ENCODE measurements at places on chromosomes 2 and 18. TPM values are rescaled to one million over a fixed set of nuclear protein-coding genes. Genes with fewer than 3 reads are reported as not detected.

DNA sequence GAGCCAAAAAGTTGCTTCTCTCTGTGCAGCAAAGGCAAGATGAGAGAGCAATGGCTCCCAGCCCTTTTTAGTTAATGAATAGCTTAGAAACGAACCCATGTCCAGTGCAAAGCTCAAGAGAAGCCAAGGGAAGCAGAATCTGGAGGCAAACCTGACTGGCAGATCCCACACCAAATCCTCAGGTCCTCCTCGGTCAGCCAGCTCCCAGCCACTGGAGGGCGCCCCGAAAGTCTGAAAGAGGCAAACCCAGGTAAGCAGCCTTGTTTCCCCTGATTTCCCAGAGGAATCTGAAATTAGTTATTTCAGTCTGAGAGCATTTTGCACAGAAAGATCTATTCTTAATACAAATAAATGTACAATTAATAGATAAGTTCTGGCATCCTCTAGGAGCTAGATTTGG, 71.3 kb upstream of the PID1 start:
- DNase-seq, result no peak

DNA sequence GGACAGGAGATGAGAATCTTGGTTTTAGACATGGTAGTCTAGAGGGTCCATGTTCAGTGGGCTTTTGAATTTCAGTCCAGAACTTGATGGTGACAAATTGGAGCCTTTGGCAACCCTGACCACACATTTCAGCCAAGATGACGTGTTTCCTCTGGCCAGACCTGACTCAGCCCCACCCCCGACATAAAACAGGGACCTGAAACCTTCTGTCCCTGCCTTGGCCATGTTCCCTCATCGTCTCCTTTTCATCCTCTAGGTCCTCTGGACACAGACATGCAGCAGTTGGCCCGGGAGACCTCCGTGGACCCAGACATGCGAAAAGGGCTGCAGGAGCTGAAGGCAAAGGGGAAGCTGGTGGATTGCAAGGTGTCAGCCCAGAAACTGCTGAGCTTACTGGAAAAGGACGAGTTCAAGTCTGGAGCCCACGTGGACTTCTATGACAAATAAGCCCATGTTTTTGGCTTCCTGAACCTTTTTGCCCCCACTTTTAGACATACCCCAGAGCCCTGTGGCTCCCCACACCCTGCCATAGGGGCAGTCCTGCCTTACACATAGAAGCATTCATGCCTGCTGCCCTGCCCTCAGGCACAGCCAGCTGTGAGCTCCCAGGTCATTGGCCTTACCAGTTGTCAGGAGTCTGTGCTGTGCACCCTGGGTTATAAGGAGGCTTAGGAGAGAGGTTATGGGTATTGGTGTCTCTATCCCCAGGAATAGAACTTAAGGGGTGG, 4.0 kb downstream of the SPR start:
- no peak for DNase-seq

Gene ITGA6
- total RNA-seq, result 5.7 TPM

Gene GALNT5
- total RNA-seq, result 30.0 TPM

GRCh38 chr18:8951491-8951890, 151.0 kb upstream of the NDUFV2 start:
- DNase-seq, result no peak

GRCh38 chr2:53939656-53940055, 31.1 kb downstream of the PSME4 start:
- no peak for DNase-seq

Gene VPS54
- 18.5 TPM for total RNA-seq

Gene SCN9A
- 30.1 TPM for total RNA-seq

GRCh38 chr2:29223257-29223656, 108.0 kb downstream of the CLIP4 start:
- no peak for DNase-seq

DNA sequence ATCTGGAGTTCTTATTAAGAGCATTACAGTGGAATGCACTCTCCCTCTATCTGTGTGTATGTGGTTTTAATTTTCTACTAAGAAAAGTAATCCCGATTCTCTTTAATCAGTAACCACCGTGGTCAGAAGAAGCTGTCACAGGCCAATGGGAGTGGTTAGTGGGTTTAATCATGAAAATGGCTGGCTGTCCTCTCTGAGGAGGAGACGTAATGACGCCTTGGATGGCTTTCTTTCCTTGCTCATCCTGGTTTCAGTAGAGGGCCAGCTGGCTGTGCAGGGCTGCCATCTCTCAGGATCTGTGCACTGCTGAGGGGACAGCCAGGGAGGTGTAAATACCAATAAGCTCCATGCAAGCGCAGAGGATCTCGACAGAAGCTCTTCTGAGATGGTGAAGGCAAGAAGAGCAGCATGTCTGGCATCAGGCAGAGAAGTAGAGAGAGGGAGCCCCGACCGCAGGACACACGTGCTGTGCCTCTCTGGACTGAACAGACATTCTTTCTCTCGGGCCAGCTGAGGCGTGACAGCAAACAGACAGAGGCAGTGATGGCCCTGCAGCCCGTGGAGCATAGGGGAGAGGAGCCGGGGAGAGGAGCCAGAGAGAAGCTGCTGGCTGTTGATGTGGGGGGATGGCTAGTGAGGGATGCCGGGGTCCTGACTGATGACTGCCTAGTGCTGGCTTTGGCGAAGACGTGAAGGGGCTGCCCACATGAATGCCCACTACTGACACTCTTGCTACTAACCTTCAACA, 65.1 kb upstream of the DAPL1 start:
- no peak for DNase-seq

Gene ABCB11
- total RNA-seq, result not detected

Gene DLGAP1
- total RNA-seq, result 6.0 TPM

Gene D2HGDH
- total RNA-seq, result 14.5 TPM

Gene MEP1B
- not detected for total RNA-seq

Gene IL36G
- total RNA-seq, result not detected

GRCh38 chr2:180980106-180980942, at the start of gene UBE2E3:
Gene UBE2E3 (plus strand): TSS chr2:180980605. CDS start chr2:180982043, 1,438 bp downstream.
- DNase-seq, result peak; percentile 84

DNA sequence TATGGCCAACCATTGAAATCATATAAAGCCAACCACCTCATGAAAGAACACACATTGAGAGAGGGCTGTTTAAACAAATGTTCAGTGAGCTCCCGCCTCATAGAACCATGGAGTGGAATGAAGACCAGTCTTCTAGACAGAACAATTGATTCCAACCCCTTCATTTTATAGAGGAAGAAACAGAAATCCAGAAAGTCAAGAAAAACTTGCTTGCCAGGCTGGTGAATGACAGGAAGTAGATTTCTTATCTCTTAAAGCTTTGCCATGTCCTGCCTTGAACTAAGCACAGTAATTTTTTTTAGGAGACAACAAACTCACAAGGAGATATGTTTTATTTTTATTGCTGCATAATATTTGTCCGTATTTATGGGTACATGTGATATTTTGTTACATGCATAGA, 16.5 kb upstream of the NRP2 start:
- no peak for DNase-seq

DNA sequence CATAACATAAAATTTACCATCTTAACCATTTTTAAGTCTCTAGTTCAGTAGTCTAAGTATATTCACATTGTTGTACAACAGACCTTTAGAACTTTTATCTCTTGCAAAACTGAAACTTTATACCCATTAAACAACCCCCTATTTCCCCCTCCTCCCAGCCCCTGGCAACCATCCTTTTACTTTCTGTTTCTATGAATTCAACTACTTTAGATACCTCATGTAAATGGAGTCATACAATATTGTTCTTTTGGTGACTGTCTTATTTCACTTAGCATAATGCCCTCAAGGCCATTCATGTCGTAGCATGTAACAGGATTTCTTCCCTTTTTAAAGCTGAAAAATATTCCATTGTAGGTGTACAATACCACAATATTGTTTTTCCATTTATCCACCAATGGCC, 129.8 kb downstream of the PDE11A start:
- DNase-seq, result no peak

- no peak for DNase-seq
These were observed 4.9 kb downstream of the NEMP2 start for GRCh38 chr2:190529486-190530247.

DNA sequence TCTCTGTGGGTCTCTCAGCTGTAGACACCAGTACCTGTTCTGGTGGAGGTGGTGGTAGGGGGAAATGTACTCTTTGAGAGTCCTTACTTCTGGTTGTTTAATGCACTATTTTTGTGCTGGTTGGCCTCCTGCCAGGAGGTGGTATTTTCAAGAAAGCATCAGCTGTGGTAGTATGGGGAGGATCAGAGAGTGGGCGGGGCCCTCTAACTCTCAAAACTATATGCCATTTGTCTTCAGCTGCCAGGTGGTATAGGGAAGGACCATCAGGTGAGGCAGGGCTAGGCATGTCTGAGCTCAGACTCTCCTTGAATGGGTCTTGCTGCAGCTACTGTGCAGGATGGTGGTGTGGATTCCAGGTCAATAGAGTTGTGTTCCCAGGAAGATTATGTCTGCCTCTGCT, 1100.8 kb downstream of the CNTNAP5 start:
- DNase-seq, result no peak

Gene TMEM247
- total RNA-seq, result not detected

- DNase-seq, result no peak
These were observed 156.7 kb upstream of the HDAC4 start for GRCh38 chr2:239557516-239557915.

DNA sequence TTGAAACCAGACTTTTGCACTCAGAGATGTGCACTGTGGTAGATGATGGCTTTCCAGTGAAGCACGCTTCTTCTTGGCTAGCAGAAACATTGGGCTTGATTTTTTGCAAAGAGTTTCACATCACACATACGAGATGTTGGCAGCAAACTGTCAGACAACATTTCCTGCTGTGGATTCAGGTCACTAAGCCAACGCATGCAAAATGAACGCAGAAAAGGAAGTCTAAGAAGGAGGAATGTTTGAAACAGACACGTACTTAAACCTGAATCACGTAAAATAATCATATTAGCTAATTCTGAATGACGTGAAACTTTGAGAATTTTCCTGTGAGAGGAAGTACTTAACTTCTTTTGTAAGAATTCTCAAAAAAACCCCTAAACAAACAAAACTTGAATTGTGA, 88.1 kb downstream of the EPB41L3 start:
- no peak for DNase-seq

GRCh38 chr2:15956230-15956629, 15.9 kb downstream of the MYCN start:
- no peak for DNase-seq

Gene TXNL1
- 57.5 TPM for total RNA-seq

Gene SPAST
- 20.5 TPM for total RNA-seq

Gene SP140
- total RNA-seq, result 0.60 TPM

Data from chondrocyte (in vitro differentiated cells).